H1 (cell line): ENCODE measurements at places on chromosomes 2 and 18. TPM values are rescaled to one million over a fixed set of nuclear protein-coding genes. Genes with fewer than 3 reads are reported as not detected.
A peak's percentile ranks its signal among the peaks of the same experiment; 100 is the strongest.

DNA sequence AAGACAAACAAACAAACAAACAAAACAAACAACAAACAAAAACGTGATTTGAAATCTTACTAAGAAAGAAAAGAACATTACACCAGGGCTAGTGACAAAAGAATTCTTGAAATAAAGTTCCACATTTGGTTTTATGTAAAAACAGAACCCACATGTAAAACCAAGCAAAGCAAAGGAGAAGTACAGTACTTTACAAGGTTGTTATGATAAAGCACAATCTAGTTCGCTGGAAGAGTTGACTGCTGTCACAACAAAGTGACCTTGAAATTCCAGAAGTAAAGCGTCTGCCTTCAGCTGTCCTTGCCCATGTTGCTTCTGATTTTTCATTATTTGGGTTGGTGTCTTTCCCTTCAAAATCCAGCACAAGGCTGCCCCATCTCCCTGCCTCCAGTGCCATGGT is 94.8 kb upstream of the CYRIA start:
- H3K27ac ChIP-seq, result no peak overlapping the region
- no peak for DNase-seq
- H3K27me3 ChIP-seq, result no peaks in the 10 kb centered on the region
- H3K4me3 ChIP-seq, result no peak overlapping the region
- no peaks in the 10 kb centered on the region for H3K36me3 ChIP-seq

The STARD6 gene
- not detected in 2 replicates for total RNA-seq

The DSG1 gene
- 0.06 TPM in 1 of 2 replicates, not detected in the other for total RNA-seq

DNA sequence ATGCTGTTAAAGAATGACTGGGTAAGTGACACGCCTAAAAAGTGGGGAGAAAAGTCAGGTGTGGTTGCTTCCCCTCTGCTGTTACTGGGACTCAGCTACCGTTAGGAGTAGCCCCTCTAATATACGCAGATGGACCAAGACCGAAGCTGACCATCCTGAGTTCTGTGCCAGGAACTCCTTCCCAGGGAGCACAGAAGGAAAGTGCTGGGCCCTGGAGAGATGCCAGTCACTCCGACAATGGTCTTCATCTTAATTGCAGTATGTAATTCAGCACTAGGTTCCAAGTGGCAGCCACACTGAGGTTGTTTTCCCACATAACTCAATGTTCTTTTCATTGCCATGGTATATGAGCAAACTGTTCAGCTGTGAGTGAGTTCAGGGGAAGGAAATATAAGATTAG is 19.6 kb upstream of the TMEM200C start:
- H3K27me3 ChIP-seq, result no peaks in the 10 kb centered on the region
- H3K4me3 ChIP-seq, result no peak overlapping the region
- no peak for DNase-seq
- no peaks in the 10 kb centered on the region for H3K4me1 ChIP-seq
- H3K36me3 ChIP-seq, result no peaks in the 10 kb centered on the region
- H3K27ac ChIP-seq, result no peak overlapping the region

The TGFA gene
- total RNA-seq, result 2.8 and 3.7 TPM in 2 replicates

The RELCH gene
- 26.9 and 27.4 TPM in 2 replicates for total RNA-seq

The RIT2 gene
- total RNA-seq, result 2.5 and 3.2 TPM in 2 replicates

The RNF144A gene
- 15.0 and 15.1 TPM in 2 replicates for total RNA-seq

- no peak within 1 kb of the TSS for H3K27ac ChIP-seq
- peak within 1 kb of the TSS; percentile 65 for H3K4me3 ChIP-seq
- DNase-seq, result peak; percentile 83
- H3K36me3 ChIP-seq, result no peaks in the 10 kb centered on the region
- peaks cover 4% of the 10 kb centered on the region for H3K4me1 ChIP-seq
Measured at GRCh38 chr2:148874868-148875341, at the start of gene KIF5C. Gene KIF5C, plus strand, starts transcription at chr2:148875227. Its CDS starts 391 bp downstream, at chr2:148875618.

DNA sequence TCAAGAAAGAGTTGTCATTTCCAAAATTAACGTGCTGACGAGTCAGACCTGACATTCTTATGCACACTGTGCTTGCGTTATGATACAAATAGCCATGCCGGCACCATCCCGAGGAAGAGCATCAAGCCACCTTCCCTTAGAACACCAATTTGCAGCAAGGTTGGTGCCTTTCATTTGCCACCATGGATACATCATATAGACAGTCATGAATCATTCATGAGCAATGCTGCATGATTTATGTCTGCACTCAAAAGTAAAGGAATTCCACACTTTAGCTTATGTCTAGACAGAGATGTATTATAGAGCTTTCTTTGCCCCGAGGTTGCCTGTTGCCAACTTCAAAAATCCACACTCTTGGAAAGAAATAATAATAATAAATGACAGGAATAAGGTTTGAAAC is 166.9 kb downstream of the VWC2L start:
- no peaks in the 10 kb centered on the region for H3K4me1 ChIP-seq
- no peak overlapping the region for H3K4me3 ChIP-seq
- H3K27me3 ChIP-seq, result no peaks in the 10 kb centered on the region
- H3K27ac ChIP-seq, result no peak overlapping the region
- DNase-seq, result no peak
- H3K36me3 ChIP-seq, result no peaks in the 10 kb centered on the region

The IL1R2 gene
- not detected in 2 replicates for total RNA-seq

- H3K4me1 ChIP-seq, result no peaks in the 10 kb centered on the region; the same call in 1 of the 2 replicates
- DNase-seq, result no peak
- H3K4me3 ChIP-seq, result no peak overlapping the region
- no peaks in the 10 kb centered on the region for H3K27me3 ChIP-seq
- no peak overlapping the region for H3K27ac ChIP-seq
Measured at GRCh38 chr2:58228299-58228698, 12.8 kb downstream of the FANCL start.

The SLC38A11 gene
- not detected in 2 replicates for total RNA-seq

DNA sequence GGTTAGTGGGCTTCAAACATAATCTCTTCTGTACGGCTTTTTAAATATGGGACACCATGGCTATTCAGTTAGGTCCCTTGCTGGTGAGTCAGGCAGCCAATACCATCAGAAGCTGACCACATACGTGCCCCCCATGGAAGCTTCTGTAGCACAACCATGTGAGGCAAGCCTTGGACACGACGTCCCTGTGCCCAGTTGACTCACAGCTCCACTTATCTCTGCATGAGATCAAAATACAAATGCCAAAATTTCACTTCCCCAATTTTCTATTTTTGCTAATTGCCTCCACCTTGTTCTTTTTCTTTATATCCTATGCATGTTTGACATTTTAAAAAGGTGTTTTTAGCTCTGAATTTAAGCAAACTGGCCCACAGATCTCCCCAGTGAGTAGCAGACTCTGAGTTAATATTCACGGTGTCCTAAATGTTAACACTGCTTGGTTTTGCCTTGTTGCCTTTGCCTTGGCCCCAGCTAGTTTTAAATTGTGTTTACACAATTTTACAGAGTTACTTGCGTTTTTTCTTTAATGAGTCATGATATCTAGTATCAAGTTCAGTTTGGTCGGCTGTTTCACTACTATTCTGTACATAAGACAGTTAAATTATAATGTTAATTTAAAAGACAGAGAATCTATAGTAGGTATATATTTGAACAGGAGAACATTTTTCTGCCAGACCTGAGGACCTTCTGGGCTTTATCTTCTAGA is 77.5 kb downstream of the CDCA7 start:
- no peaks in the 10 kb centered on the region; the same call in 1 of the 2 replicates for H3K36me3 ChIP-seq
- H3K27ac ChIP-seq, result no peak overlapping the region
- no peaks in the 10 kb centered on the region for H3K27me3 ChIP-seq
- H3K4me1 ChIP-seq, result no peaks in the 10 kb centered on the region
- no peak overlapping the region for H3K4me3 ChIP-seq
- DNase-seq, result no peak

The ANKRD53 gene
- total RNA-seq, result 0.39 and 0.55 TPM in 2 replicates
